ENCODE measurements at places on chromosomes 4 and X.

DNA sequence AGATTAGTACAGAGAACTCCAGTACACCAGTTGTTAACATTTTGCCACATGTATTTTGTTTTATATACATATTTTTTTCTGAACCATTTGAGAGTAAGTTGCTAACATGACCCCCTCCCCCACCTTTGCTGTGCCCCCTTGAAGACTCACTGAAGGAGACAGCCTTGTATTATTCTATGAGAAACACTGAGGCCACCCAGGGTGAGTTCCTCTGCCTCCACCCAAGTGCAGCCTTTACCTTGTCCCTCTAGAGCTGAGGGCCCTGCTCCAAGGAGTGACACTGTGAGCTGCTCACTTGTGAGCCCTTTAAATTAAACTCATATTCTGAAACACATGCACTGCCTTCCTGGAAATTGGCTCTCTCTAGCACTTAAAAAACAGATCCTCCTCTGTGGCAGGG is 21.1 kb downstream of the KIT start:
- DNase-seq, result no peak

DNA sequence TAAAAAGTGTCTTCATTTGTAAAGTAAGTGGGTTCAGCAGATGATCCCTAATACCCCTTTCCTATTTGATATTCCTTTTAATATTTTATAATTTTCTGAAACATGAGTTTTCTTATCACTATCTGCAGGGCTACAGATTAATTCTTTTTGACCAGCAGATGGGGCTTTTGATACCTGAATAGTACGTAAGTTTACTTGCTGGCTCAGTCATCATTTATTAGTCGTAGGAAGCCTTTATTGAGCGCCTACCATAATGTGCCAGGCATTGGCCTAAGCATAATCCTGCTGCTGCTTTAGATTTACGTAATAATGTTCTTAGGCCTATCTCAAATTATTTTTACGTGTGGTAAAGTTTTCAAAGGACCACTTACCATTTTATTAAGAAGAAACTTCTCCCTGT is 33.1 kb downstream of the OSTC start:
- peak; percentile 67 for DNase-seq

- DNase-seq, result no peak
Measured at GRCh38 chr4:83364312-83364711, 29.7 kb upstream of the HPSE start.

- no peak for DNase-seq
Measured at GRCh38 chrX:13131396-13132137, 87.1 kb upstream of the FAM9C start.

DNA sequence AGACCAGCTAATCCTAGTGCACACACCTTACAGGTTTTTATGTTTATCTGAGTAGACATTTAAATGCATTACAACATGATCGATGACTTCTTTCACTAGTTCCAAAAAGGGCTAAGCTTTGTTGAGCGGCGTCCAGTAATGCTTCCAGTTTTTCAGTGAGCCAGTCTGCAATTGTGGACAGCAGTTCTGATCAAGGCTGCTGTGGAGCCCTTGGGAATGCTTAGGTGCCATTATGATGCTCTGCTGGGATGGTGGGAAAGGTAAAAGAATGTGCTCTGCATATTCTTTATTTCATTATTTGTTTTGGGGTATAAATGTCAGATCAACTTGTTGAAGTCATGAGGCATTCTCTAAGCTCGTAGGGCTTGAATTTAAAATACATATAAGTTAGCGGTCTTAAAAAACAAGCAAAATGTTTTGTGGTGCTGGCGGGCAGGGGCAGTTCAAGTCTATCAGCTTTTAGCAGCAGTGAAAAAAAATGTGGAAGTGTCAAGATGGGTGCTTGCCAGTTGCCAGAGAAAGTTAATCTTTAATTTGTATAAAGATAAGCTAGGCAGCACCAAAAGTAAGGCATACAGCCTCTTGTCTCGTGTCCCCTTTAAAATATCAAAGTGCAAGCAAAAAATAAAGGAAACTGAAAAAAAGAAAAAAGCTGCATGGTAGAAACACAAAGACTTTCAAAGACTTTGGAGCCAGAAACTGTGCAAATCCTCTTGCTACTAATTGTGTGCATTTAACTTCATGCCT is 5.8 kb downstream of the MID1IP1 start:
- no peak for DNase-seq

DNA sequence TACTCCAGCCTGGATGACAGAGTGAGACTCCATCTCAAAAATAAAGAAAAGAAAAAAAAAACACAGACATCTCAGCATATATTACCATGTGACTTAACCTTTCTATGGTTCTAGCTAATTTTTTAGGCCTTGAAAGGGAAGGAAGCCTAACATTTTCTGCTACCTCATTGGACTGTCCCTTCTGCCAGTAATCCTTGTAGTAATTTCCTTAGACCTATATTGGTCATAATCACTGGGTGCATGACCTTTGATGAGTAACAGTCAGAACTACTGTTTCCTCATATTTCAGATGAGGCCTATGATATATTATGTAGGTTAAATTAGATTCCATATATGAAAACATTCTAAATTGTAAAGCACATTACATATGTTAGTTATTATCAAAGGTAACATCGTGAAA is 9.6 kb downstream of the XIAP start:
- peak; percentile 37 for DNase-seq

- no peak for DNase-seq
Measured at GRCh38 chr4:85708468-85708867, 233.5 kb downstream of the ARHGAP24 start.

DNA sequence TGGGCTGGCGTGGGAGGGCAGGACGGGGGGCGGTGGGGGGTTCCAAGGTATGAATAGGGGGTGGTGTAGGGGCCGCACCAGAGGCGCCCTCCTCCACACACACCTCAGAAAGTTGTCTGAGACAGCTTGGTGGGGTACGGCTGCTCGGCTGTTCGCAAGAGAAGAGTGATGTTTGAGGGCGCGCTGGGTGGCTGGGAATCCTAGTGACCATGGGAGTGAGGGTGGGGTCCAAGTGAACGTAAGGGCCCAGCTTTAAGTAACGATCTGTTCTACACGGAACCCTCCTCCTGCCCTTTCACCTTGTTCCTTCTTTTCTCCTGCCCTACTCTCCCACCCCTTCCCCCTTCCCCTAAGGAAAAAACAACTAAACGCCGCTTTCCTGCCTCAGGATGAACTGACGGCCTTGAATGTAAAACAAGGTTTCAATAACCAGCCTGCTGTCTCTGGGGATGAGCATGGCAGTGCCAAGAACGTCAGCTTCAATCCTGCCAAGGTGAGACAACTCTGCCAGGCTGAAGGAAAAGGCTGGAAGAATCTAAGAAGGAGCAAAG is 664 bp downstream of the MED12 start:
- no peak for DNase-seq

DNA sequence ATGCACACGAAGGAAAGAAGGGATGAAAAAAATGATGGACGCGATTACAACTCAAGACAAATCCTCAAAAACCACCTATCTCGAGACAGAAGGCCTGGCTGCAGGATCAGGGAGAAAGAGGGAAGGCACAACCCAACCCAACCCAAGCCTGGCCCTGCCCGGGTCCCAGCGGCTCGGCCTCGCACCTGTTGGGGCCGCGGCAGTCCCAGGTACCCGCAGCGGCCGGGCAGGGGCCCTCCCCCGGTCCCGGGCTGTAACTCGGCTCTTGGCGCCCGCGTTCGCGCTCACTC is 464 bp downstream of the RASGEF1B start:
- no peak for DNase-seq

GRCh38 chr4:173074501-173074946 is 94.1 kb upstream of the GALNT7 start:
- peak; percentile 23 for DNase-seq

DNA sequence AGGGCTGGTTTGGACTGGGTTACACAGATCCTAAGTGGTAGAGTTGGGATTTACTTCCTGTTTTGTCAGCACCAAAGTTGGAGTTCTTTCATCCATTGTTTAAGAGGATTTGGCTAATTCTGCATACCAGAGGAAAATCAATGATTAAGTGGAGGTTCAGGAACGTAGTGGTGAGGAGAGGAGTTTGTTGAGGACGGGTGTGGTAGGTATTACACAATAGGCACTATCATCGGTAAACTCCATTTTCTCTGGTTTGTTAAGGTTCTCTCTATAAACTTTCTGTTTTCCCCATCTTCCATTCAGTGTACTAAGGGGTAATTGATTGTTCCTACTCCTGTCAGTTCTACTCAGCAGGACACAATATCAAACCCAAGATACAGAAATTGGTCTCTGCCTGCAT is 107.5 kb upstream of the VCX2 start:
- DNase-seq, result no peak

DNA sequence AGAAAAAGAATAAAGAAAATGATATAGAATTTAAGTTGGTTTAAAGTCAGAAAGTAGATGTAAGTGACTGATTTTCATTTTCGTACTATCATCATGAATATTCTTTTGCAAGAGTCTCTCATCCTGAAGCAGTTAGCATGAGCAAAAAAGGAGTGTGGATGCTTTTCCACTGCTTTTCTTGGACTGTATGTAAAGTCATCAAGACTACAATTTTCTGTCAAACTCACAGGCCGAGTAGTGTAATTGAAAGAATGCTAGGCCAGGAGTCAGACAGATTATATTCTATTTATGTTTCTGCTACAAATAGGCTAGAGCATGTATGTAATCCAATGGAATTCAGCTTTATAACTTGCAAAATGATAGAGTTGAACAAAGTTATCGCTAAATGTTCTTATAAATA is 197.1 kb upstream of the SPOCK3 start:
- no peak for DNase-seq

- DNase-seq, result no peak
Measured at GRCh38 chr4:78312989-78313753, 238.4 kb upstream of the ANXA3 start.

GRCh38 chr4:18389115-18389514 is 367.6 kb upstream of the LCORL start:
- no peak for DNase-seq

DNA sequence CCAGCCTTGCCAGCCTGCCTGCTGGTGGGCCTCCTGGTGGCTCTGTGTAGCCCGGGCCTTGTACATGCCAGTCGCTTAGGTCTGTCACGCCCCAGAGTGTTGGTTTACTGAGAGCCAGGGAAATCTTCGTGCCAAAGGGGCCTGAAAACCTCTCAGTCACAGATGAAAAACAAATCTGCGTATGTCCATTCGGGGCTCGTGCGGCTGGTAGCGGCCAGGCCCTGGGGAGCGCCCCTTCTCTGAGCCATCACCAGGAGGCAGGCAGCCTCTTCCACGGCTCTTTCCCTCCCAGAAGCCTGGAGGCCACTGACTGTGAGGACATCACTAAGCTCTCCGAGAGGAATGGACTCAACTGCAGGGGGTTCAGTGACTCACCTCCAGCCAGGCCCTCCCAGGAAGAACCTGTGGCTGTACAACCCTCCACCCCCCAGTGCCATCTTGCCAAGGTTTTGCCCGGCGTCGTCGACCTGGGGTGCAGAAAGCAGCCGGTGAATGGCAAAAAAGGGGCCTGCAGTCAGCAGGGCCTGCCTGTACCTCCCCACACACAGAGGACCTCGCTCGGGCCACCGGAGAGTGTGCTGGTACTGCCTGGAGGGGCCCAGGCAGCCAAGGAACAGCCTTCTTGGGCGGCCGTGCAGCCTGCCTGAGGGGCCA is 162.2 kb downstream of the BCOR start:
- no peak for DNase-seq

DNA sequence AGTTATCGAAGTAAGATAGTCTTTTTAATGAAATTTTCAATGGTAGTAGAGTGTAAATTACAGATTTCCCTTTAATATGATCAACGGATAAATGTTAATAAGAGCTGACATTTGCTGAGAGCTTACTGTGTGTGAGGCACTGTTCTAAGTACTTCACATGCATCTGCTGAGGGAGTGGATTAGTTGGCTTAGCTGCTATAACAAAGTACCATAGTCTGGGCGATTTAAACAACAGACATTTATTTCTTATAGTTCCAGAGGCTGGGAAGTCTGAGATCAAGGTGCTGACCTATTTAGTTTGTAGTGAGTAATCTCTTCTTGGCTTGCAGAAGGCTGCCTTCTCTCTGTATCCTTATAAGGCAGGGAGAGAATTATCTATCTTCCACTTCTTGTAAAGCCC is 174.3 kb downstream of the CEP135 start:
- DNase-seq, result no peak

DNA sequence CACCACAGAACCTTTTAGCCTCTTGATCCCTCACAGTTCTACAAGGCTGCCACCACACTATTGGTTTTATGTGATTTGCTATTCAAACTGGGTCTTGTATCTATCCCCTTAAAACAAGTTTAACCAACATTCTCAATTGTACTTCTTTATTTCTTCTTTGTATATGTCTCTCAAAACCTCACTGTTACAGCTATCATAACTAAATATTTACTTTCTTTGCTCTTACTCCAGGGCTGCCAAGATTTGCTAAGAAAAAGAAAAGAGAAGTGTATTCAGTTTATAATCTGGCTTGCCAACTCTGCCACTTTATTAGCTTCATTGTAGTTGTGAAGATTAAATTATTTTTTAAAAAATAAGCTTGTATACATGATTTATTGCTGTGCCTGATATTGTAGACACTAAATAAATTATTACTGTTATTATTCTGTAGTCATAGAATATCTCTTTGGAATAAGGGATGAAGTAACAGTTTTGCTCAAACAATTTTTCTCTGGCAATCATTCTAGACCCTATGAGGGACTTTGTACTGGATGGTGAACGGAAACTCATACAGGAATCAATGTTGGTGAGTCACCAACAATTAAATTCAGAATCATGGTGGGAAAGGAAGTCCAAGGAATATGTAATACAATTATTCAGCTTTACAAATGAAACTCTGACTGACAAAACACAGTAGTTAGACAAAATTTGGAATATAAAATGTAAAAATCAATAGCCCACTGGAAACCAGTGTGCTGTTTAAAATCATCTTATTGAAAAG is 127.1 kb upstream of the DCAF8L1 start:
- DNase-seq, result no peak

DNA sequence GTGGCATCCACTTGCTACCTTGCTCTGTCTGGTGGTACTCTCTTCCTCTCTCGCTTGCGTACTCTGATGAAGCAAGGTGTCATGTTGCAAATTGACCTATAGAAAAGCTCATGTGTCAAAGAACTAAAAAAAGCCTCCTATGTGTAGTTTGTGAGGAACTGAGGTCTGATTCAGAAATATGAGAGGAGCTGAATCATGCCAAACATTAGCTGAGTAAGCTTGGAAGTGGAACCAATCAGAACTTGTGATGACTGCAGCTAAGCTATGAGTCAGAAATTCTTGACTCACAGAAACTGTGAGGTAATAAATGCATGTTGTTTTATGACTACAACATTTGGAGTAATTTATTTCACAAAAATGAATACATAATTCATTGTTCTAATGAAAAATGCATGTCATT is 2138.8 kb downstream of the PCDH7 start:
- DNase-seq, result peak; percentile 86

DNA sequence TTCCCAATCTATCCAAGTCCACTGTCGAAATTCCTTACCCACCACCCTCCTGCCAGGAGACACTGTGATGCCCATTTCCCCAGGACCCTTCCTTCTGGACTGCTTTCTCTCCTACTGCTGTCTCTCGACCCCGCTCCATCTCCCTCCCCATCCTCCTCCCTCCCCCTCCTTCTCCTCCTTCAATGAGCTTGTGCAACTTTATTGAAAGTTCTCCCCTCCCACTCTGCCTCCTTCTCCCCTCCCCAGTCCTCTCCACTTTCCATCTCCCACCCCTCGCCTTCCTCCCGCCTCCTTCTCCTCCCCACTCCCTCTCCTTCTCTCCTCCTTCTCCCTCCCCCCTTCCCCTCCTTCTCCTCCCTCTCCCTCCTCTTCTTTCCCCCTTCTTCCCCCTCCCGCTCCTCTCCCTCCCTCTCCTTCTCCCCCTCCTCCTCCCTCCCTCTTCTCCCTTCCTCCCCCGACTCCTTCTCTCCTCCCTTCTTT is 116.6 kb upstream of the FAT1 start:
- peak; percentile 63 for DNase-seq

- DNase-seq, result no peak
Measured at GRCh38 chr4:121360495-121360894, 20.3 kb downstream of the QRFPR start.

All from RKO (cell line).